KG1 (cell line): ENCODE measurements at places on chromosomes 1 and 21.

DNA sequence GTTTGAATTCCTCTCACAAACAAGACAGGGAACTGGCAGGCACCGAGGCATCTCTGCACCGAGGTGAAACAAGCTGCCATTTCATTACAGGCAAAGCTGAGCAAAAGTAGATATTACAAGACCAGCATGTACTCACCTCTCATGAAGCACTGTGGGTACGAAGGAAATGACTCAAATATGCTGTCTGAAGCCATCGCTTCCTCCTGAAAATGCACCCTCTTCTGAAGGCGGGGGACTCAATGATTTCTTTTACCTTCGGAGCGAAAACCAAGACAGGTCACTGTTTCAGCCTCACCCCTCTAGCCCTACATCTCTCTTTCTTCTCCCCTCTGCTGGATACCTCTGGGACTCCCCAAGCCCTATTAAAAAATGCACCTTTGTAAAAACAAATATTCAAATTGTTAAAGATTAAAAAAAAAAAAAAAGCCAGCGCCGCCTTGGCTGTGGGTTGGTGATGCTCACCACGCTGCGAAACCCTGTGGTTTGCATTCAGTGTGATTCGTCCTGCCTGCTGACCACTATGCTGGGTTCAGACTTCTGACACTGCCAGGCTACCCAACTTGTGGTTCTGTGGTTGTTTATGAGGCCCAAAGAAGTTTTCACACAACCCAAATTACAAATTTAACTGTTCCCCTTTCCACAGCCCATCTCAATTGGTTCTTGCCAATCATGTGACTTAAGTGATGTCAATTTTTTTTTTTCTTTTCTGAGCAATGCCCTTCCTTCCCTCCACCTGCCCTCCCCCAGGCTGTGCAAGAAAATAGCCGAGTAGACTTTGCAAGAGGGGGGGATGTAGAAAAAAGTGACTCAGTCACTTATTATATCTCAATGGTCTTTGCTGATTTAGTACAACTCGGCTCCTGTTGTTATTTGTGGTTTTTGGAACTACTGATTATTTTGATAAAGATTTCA, at the start of gene RUNX1:
RUNX1 (minus strand) TSS at position 597 of the 912 bp plus-strand sequence.
- peak; percentile 81 for DNase-seq

DNA sequence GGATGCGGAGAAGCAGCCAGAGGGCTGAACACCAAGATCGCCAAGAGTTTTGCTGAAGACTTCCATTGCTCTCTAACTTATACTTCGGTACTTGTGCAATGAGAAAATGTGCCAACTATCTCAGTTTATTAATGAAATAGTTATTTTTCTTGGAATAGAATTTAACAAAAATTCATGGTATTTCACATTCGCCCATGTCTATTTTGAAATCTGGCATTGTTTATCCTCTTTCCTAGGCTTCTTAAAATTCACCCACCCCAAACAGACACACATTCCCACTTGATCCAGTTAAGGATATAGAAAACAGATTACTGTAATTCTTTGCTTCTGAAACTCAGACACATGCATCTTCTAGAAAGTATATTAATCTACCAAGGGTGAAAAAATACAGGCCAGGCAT, 56.3 kb upstream of the ADAMTS5 start:
- no peak for DNase-seq

DNA sequence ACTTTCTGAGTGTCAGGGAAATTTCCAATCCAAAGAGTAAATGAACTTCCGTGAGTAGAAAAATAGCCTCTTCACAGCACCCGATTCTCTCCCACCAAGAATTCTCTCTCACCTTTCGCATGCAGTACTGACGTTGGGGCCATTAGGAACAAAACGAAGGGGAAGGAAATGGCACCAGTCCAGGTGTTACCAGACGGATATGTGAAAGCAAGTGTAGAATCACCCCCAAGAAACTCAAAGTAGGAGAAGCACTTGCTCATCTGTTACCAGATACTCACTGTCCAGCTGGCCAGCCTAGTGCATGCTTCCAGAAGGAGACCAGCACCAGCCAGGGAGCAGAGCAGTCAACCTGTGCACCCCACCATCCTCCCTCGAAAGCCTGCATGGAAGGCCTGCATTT, 55.1 kb downstream of the ITPKB start:
- no peak for DNase-seq

DNA sequence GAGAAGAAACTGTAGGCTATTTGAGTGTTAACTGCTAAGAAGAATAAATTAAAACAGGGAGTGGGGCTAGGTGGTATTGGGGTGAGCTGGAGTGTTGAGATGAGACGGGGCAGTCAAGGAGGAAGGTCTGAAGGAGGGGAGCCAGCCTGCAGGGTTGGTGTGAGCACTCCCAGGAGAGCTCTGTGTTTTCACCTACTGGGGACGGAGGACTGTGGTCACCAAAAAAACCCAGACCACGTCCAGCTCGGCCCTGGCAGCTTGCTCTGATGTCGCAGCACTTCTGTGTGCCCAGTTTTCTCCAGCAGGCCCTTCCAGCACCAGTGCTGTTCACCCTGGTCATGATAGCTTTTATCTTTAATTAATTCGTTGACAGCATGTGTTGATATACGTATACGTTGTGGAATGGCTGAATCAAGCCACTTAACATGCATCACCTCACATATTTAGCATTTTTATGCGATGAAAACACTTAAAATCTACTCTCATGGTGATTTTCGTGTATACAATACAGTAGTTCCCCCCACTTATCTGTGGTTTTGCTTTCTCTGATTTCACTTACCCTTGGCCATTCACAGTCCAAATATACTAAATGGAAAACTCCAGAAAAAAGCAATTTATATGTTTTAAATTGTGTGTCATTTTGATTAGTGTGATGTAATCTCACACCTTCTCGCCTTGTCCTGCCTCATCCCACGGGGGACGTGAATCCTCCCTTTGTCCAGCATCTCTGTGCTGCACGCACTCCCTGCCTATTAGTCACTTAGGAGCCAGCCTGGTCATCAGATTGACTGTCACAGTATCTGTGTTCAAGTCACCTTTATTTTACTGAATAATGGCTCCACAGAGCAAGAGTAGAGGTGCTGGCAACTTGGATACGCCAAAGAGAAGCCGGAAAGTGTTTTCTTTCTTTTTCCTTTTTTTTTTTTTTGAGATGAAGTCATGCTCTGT, 12.3 kb downstream of the FAM3B start:
- no peak for DNase-seq

GRCh38 chr1:69952676-69953075, 252.7 kb downstream of the LRRC40 start:
- DNase-seq: no peak

- no peak for DNase-seq
Measured at GRCh38 chr1:19563324-19564097, 78.2 kb upstream of the CAPZB start.

GRCh38 chr1:239636347-239636746, 250.0 kb downstream of the CHRM3 start:
- DNase-seq: no peak

DNA sequence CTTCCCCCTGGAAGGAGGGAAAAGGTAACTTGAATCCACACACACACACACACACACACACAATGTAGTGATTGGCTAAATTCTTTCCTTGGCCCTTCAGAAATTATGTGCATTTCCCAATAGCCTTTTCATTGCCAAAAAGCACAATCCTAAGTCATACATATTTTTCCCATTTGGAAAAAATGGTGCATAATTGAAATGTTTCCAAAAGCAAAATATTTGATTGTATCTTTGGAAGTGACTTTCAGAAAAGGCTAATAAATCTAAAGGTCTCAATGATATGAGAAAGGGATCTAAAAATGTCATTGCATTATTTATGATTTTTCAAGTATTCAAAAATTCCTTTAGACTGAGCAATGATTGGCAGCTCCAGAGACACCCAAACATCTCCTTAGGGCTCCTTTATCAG, 43.5 kb upstream of the NEK7 start:
- DNase-seq: no peak

GRCh38 chr1:230144010-230144614, 77.1 kb downstream of the GALNT2 start:
- no peak for DNase-seq

DNA sequence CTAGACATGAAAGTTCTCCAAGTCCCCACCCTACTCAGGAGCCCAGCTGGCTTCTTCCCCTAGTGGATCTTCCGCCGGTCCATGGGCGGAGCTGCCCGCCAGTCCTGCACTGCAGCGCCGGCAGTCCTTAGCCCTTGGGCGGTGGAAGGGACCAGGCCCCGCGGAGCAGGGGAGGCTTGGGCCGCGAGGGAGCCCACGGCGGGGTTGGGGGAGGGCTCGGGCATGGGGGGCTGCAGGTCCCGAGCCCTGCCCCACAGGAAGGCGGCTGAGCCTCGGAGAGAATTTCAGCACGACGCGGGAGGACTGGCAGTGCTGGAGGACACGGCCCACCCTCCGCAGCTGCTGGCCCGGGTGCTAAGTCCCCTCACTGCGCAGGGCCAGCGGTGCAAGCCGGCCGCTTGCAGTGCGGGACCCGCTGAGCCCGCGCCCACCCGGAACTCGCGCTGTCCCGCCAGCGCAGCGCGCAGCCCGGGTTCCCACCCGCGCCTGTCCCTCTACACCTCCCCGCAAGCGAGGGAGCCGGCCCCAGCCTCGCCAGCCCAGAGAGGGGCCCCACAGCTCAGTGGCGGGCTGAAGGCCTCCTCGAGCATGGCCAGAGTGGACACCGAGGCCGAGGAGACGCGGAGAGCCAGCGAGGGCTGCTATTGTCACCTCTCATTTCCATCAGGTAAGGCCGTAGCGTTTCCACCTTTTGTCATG, 1398.6 kb downstream of the MRPL39 start:
- no peak for DNase-seq

DNA sequence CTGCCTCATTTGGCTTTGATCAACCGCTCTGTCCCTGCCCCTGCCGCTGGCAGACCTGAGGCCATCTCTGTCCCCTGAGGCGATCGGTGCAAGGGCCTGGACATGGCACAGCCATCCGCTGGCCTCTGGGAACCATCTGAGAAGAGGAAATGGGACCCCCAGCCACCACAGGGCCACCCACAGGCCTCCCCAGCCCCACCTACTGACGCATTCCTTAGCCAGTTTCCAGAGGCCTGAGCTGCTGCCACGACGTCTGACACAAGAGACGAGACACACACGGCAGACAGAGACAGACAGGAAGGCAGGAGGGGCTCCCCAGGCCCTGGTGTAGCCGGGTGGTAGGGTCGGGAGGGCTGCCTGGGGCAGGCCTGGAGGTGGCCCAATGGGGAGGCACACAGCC, 37.3 kb upstream of the EDN2 start:
- DNase-seq: no peak

GRCh38 chr1:61079898-61080336, 2.4 kb upstream of the NFIA start:
- no peak for DNase-seq

DNA sequence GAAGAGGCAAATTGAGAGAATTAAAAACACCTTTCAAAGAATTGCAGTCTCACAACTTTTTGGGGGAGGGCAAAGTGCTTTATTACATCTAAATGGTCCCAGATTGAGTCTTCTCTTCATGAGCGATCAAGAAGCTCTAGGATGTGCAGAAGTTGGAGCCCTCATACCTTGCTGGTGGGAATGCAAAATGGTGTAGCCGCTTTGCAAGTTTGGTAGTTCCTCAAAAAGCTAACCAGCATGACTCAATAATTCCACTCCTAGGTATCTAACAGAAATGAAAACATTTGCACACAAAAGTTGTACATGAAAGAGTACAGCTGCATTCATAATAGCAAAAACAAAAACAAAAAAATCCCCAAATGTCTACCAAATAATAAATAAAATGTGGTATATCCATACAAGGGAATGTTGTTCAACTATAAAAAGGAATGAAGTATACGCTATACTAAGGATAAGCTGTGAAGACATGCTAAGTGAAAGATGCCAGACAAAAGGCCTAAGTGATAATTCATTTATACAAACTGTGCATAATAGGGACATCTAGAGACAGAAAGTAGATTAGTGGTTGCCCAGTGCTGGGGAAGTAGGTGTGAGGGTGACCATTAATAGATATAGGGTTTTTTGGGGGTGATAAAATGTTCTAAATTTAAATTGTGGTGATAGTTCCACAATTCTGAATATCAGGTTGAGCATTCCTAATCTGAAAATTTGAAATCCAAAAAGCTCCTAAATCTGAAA, 55.2 kb downstream of the SELENOF start:
- DNase-seq: no peak

DNA sequence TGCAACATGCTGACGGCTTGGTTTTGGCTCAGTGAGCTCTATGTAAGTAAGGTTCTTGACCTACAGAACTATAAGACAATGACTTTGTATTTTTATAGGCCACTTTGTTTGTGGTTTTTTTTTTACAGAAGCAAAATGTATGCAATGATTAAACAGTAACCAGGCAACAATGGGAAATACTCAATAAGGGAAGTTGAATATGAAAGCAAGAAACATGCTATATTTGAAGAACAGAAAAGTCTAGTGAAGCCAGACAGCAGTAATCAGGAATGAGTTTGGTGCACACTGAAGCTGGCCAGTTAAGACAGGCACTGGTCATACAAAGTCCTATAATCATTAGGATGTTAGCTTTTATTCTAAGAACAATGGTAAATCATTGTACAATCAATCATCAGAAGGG, 1926.8 kb downstream of the NCAM2 start:
- DNase-seq: no peak

GRCh38 chr1:118151312-118151937, 33.6 kb downstream of the SPAG17 start:
- peak; percentile 9 for DNase-seq

DNA sequence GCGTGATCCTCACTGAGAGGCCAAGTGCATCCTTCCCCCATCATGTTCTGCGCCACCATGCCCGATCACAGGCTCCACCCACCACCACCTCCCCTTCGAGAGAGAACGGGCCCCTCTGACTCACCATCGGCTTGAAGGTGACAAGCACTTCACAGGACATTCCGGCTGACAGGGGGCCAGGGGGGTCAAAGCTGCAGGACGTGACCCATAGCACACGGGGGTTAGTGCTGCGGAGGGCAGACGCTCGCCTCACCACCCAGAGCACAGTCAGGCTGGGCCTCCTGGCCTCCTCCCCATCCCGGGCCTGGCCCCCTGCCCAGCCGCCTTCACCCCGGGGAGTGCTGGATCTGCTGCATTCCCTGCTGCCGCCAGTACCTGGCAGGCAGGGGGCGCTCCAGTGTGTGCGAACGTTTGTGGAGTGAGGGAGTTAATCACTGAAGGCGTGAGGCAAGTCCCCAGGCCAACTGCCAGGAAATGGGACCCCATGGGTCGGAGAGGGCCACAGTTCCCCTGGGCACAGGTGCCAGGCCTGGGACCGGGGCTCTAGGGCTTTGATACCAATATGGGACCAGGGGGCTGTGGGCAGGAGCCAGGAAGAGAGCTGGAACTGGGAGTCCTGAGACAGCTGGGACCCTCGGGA, 40.9 kb upstream of the TMEM52 start:
- no peak for DNase-seq
